GM10248 (cell line): ENCODE measurements at places on chromosomes 3 and 15.
A peak's percentile ranks its signal among the peaks of the same experiment; 100 is the strongest.

- no peak for DNase-seq
Observed at GRCh38 chr15:88036154-88036839, 220.2 kb downstream of the NTRK3 start.

- DNase-seq: no peak
Observed at GRCh38 chr15:91294795-91295194, 194.7 kb downstream of the SV2B start.

- DNase-seq: peak; percentile 52
Observed at GRCh38 chr3:131630097-131630496, 127.3 kb upstream of the MRPL3 start.

- DNase-seq: no peak
Observed at GRCh38 chr3:22263042-22263441, 512.0 kb upstream of the ZNF385D start.

GRCh38 chr3:24522146-24522579, 27.5 kb upstream of the THRB start:
- DNase-seq: no peak

- no peak for DNase-seq
Observed at GRCh38 chr3:138861798-138862197, 27.1 kb upstream of the PIK3CB start.

DNA sequence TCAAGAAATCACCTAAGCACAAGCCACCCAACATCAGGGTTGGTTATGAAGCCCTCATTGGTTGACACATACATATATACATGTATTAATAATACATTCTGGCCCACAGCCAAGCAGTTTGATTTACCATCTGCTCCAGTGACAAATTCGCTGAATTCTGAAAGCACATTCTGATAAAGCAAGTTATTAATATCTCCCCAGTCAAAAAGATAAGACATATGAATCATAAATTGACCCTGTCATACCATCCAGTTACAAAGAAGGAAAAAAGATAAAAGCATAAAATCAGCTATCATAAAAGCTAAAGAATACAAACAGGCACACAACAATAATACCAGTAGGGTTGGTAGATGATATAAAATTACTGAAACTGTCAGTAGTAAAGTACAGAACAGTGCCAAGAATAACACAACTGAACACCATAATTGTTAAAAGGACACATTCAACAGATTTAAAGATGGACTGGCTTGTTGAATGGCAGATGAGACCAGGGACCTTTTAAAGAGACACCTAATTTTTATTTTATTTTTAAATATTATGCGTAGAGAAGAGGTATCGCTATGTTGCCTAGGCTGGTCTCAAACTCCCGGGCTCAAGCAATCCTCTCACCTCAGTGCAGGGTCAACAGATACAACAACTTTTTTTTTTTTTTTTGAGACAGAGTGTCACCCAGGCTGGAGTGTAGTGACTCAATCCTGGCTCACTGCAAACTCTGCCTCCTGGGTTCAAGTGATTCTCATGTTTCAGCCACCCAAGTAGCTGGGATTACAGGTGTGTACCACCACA, 7.7 kb downstream of the SNX4 start:
- DNase-seq: no peak

DNA sequence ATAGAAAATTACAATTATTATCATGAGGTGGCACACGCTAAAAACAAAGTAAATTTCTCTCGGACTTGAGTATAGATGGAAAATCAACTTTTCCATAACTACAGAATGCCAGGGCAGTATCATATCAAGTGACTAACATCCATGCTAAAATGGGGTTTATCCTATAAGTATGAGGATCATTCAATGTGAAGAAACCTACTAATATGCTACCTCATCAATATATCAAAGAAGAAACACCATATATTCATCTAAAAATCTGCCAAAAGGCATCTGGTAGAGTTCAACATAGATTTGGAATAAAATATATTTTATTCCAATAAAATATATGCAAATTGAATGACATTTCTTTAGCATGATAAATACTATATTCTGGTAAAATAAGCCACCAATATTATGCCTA, 894.4 kb downstream of the MCTP2 start:
- DNase-seq: no peak

DNA sequence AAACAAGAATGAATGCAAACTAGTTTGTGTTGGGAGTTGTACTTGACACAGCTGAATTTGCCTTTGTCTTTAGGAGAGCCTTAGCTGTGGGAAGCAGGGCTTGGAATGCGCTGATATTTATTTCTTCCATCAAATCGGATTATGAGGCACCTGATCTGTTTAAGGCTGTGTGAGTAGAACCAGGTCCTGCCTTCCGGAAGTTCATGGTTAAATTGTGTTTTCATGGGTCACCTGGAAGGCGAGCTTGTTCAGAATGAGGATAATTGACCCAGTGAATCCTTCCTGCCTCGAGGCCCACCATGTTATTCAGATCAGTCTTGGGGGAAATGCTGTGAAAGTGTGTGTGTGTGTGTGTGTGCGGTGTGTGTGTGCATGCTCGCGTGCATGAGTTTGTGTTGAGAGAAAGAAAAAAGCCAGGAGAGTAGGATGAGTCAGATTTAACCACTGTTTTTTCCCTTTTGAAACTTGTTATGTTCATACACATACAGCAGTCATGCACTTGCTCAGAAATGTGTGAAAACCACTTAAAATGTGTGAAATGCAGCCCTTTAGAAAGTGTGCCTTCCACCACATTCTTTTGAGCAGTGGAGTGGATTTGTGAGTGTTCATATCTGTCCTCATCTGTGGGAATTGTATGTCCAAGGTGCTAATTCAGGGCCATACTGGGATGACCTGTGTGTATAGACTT, 36.7 kb downstream of the SMAD3 start:
- DNase-seq: peak; percentile 65

GRCh38 chr15:39593071-39593655, 12.3 kb downstream of the THBS1 start:
- no peak for DNase-seq

DNA sequence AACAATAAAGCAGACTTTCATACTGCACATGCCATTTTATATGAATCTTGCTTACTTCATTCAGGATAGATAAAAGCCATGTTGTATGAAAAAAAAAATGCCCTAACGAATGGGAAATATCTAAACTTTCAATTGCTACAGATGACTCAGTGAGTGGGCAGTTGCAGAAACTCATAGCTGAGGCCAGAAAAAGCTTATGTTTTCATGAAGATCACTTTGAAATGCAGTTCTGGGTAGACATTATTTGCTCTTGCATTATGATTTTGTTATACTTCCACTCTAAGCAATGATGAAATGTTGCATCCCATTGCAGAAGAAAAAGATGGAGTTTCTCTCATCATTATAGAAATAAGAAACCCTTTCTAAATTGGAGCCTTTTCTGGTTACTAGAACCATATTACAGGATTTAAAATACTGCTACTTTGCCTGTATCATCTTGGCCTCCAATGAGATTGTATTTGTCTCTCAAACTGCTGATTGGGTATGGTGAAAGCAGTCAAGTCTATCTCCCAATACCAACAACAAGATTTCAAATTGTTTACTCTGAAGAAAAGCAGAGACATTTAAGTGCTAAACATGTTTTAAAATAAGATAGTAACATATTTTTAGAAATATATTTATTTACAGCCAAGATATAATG, 17.0 kb downstream of the PEAK1 start:
- DNase-seq: peak; percentile 38

- DNase-seq: no peak
Observed at GRCh38 chr3:133899311-133899710, 3.6 kb upstream of the RAB6B start.

DNA sequence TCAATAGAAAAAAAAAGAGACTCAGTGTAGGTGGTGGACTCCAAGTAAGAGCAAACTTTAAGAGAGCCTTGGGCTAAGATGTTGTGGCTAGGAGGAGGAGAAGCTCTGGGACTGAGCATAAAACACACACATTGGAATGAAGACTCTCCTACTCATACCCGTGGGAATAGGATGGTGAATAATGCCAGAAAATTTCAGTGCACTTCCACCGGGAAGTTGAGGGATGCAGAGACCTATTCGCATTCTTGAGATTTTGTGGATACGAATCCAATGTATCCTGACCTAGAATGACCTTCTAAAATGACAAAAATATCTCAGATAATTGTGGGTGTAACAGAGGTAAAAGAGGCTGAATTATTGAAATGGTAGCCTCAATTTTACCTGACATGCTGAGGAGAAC, 388.7 kb upstream of the SGO1 start:
- no peak for DNase-seq

DNA sequence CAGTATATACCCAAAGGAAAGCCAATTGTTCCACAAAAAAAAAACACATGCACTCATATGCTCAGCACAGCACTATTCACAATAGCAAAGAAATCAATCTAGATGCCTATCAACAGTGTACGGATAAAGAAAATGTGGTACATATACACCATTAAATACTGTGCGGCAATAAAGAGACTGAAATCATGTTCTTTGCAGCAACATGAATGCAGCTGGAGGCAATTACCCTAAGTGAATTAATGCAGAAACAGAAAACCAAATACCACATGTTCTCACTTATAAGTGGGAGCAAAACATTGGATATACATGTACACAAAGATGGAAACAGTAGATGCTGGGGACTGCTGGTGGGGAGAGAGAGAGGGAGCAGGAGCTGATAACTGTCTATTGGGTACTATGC, 124.2 kb upstream of the AADACL2 start:
- DNase-seq: no peak

DNA sequence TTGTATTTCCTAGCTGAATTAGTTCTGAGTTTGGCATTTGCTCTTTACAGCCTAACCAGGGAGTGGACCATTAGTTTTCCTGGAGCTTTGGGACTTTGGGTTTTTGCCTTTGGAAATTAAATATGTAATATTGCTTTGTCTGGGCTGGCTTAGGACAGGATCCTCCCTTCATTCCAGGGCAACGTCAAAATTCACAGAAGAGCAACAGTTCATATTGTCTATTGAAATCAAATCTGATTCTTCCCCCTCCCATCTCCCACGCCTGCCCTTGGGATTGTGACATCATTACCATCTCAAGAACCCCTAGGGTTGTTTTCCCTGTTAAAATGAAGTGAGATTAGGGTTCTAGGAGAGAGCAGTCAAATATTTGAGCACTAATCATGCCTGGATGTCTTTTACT, 194.1 kb downstream of the ROBO2 start:
- no peak for DNase-seq

DNA sequence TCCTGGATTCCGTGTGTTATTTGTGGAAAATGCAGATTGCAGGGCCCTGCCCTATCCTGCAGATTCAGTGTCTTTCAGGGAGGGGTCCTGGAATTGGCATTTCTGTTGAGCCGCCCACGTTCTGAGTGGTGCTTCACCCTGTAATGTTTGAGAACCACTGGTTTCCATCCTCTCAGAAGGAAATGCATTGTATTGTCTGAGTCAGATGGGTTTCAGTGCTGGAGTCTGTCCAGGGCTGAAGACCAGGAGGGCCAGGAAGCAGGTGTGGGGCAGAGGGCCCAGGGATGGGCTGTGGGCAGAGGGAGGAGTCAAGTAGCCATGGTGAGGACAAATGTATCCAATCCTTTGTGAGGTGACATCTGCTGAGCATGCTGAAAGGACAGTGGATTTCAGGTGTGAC, 123.8 kb downstream of the SV2B start:
- DNase-seq: no peak
